ENCODE measurements at places on chromosomes 1 and 21. TPM values are rescaled to one million over a fixed set of nuclear protein-coding genes. Genes with fewer than 3 reads are reported as not detected.

Gene SPATA1
- total RNA-seq: 3.3 TPM

GRCh38 chr1:232917053-232917452, 33.4 kb upstream of the NTPCR start:
- no peak for DNase-seq

GRCh38 chr1:31199236-31199790, 40.4 kb downstream of the NKAIN1 start:
- DNase-seq: no peak

Gene KIF2C
- total RNA-seq: 76.5 TPM

Gene SMAP2
- 133 TPM for total RNA-seq

GRCh38 chr1:203913073-203913521, 51.7 kb downstream of the SNRPE start:
- no peak for DNase-seq

- DNase-seq: no peak
Observed at GRCh38 chr1:79186260-79186659, 179.7 kb upstream of the ADGRL4 start.

GRCh38 chr1:229253151-229253974, 17.5 kb upstream of the RAB4A start:
- no peak for DNase-seq

- no peak for DNase-seq
Observed at GRCh38 chr1:154714052-154714623, 106.2 kb upstream of the ADAR start.

DNA sequence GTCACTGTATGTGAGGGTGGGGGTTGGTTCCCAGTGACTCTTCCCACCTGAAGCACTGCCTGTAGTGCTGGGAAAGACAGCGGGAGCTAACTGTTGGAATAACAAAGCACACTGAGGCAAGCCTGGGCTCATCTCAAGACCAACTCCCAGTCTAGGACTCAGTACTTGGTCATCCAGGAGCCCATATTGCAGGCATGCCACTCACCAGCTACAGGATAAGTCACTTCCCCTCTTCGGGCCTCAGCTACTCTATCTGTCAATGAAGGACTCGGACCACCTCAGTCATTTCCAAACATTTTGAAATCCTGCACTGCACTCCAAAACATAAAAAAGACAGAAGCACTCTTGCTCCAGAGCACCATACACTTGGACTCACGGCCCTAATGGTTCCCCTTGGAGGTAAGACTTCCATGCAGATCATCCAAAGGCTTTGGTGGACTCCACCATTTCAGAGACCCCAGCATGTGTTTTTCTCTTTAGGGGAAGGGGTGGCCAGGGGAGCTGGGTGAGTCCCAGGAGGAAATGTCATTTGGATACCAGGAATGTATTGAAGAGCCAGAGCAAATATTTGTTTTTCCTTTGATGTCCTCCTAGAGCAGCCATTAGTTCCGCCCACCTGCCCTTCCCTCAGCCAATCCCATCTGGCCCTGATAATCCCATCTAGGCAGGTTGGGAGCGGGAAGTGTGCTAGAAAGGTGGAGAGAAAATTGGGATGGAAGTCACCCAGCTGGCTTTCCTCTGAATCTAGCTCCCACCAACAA, 3.1 kb downstream of the NUAK2 start:
- no peak for DNase-seq

DNA sequence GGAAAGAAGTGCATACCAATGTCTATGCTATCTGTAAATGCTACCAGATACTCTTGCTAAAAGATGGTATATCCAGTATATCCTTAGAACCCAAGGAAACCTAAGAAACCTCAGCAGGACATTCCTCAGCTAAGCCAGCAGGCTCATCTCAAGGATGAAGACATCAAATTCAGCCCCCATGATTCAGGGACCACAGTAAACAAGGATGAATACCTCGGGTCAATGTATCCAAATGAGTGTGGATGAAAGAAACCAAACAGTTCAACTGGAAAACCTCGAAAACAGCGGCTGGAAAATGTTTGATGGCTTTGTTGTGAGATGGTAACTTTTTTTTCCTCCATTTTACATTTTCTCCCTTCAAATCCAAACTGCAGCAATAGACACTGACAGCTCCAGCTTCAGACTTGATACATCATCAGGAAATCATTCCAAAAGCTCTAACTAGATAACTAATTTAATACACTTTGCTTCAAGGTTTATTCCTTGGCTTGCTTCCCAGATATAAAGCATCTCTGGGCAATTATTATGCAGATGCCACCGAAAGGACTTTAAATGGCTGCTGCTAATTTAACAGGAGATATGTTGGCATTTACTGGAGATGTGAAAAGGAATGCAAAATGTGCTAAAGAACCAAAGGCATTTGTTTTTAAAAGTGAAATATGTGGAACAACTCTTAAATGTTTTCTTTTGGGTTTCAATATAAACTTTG, 73.6 kb downstream of the SMYD2 start:
- no peak for DNase-seq

- no peak for DNase-seq
Observed at GRCh38 chr1:178109348-178110143, 15.6 kb downstream of the RASAL2 start.

DNA sequence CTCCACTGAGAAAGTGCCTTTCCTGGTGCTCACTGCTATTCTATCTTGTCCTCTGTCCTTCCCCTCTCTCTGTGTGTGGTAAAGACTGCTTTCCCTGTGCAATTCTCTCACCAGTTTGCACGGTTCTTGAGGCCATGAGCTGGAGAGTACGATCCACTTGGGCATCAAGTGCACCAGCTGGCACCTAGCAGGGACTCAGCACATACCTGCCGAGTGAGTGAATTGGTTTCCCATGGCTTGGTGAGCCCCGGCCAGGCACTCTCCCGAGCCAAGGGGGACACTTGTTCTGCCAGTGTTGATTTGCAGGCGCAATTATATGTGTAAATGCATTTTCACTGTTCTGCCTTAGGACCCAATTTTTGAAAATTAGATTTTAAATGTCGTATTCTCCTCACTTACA, 313.5 kb downstream of the DISC1 start:
- DNase-seq: no peak

Gene ATP1A4
- total RNA-seq: not detected
